ENCODE measurements at places on chromosomes 4 and X.

DNA sequence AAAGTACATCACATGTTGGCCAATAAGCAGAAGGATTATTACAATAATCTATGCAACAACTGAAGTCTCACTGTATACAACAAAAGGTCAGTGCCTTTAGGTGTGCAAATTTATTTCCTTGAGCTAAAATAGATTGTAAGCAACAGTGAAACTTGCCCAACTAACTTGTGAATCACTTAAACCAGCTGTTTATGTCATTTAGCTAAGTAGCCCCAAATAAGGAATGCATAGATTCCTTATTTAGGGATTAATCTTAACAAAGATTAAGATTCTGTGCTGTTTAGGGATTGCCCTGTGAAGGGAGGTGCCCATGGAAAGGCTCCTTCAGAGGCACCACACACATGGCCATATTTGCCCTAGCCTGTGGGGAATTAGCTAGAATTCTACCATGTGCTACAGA is 168.6 kb downstream of the MAML3 start:
- DNase-seq: no peak

GRCh38 chrX:153776120-153776599 is 4.7 kb upstream of the SRPK3 start:
- no peak for DNase-seq

DNA sequence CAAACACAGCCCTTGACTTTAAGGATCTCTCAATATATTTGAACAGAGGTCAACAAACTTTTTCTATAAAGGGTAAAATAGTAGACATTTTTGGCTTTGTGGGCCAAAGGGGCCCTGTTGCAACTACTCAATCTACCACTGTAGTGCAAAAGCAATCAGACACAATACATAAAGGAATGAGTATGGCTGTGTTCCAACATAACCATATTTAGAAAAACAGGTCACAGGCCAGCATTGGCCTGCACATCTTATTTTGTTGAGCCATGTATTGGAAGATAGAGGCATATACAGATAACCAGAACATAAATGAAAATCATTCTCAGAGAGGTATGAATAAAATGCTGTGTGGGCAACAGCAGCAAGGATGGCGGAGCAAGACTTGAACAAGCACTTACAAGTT is 49.8 kb downstream of the MID1 start:
- DNase-seq: no peak

- peak; percentile 94 for DNase-seq
These were observed 186.5 kb downstream of the BANK1 start for GRCh38 chr4:101977076-101977475.

GRCh38 chr4:138235419-138235952 is 6.7 kb downstream of the SLC7A11 start:
- peak; percentile 95 for DNase-seq
